Sigmoid colon (tissue), 7 donors: ENCODE measurements at places on chromosomes 11 and 22. TPM values are rescaled to one million over a fixed set of nuclear protein-coding genes. Genes with fewer than 3 reads are reported as not detected.

TBX10 gene
- polyA plus RNA-seq, result 60.6 TPM

C11orf52 gene
- 17.8 TPM for polyA plus RNA-seq

EML3 gene
- polyA plus RNA-seq, result 16.2 TPM

PTGDR2 gene
- 0.60 TPM for polyA plus RNA-seq
